Pancreas (tissue), 10 donors: ENCODE measurements at places on chromosomes 13 and 19. TPM values are rescaled to one million over a fixed set of nuclear protein-coding genes. Genes with fewer than 3 reads are reported as not detected.
A peak's percentile ranks its signal among the peaks of the same experiment; 100 is the strongest.

DNA sequence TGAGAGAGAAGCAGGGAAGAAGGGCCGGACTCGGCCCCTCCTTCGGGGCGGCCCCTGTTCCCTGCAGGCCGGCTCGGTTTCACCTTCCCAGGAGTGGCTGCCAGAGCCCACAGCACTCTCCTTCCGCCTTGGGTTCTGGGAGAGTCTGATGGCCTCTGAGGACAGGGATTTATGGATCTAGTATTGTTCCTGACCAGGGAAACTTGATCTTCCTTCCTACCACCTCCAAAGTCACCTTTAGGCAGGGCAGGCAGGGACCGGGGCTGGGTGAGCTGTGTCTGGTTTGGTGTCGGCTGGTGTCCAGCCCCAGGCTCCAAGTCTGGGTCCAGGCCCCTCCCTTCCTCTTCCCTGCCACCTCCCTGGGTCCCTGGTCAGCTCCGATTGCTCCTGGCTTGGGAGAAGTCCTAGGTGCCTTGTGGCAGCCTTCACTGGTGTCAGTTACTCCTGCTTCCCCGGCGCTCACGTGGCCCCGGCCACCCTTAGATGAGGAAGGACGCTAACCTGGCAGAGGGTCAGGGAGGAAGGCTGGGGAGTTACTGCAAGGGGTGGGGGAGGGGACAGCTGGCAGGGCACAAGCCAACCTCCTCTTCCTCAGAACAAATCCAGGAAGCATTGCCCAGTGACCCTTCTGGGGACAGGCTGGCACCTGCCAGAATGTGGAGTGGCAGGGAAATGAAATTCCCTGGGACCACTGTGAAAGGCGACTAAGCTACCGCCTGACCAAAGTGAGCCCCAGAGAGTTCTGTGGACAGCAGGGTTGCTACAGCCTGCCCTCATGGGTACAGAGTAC is 18.8 kb downstream of the RFX1 start:
- no peaks in the 10 kb centered on the region for H3K27me3 ChIP-seq
- no peak for DNase-seq
- H3K27ac ChIP-seq, result peak overlapping the region; percentile 72
- no peak overlapping the region for H3K4me3 ChIP-seq
- no peaks in the 10 kb centered on the region for H3K4me1 ChIP-seq

GRCh38 chr19:7006135-7006704 is 15.0 kb downstream of the MBD3L2B start:
- H3K4me1 ChIP-seq, result no peaks in the 10 kb centered on the region
- no peak for DNase-seq
- H3K27ac ChIP-seq, result no peak overlapping the region

The ATP4A gene
- total RNA-seq, result 2.4 TPM

DNA sequence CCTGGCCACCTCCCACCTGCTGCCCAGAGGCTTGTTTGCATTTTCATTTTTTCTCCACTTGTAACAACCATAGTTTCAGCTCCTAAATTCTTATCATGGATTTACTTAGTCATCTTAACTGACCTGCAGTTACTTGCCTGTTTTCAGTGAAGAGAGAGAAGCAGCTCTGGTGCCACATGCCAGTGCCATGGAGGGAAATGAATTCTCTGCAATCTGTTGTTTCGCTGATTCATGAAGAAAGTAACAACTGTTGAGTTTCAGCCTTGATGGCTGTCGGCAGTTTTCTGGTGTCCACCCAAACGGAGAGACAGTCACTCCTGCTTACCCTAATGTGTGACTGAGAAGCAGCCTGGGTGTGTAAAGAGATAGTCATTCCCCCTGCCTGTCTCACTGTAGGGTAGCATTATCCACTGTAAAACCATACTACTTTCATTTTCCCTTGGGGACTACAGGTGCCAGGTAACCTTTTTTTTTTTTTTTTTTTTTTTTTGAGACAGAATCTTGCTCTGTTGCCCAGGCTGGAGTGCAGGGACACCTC is 116.1 kb downstream of the DNAJC3 start:
- H3K27ac ChIP-seq, result no peak overlapping the region
- DNase-seq, result no peak
- no peaks in the 10 kb centered on the region for H3K36me3 ChIP-seq
- no peaks in the 10 kb centered on the region for H3K4me1 ChIP-seq

The VSTM2B gene
- total RNA-seq, result not detected

The SMIM44 gene
- not detected for total RNA-seq

DNA sequence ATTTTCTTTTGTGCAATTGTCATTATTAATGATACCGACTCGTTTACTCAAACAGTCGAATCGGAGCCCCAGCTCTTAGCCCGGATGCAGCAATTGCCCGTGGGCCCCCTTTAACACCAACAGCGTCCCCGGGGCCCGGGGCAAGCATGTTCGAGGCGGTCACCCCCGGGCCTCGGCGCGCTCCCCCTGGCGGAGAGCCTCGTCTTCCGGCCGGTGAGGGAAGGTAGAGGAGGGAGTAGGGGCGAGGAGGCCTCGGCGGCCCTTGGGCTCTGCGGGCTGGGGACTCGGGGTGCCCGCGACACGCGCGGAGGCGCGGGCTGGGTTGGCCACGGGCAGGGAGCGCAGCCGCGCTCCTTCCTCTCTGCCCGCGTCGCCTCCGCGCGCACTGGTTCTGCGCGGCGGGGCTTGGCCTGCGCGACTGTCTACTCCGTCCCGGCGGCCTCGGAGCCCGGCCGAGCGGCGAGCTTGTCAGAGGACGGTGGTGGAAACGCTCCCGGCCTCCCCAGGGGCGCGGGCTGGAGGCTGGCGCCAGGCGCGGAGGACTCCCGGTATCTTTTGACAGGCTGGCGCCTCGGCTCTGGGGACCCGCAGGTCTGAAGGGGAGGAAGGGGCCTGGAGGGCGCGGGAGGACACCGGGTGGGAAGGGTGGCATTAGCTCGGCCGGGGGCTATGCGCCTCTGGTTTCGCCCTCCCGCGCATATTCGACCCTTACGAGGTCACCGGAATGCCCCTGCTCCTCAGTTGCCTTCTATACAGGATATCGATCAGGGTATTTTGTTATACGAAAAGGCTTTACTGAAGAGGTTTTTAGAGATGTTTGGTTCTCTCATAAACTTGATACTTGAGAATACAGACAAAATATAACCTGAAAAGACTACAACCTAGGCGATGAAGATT is 1.5 kb downstream of the BIVM start:
- H3K36me3 ChIP-seq, result no peaks in the 10 kb centered on the region
- peak overlapping the region; percentile 76 for H3K27ac ChIP-seq
- no peaks in the 10 kb centered on the region for H3K4me1 ChIP-seq
- H3K27me3 ChIP-seq, result no peaks in the 10 kb centered on the region
- peak; percentile 86 for DNase-seq

DNA sequence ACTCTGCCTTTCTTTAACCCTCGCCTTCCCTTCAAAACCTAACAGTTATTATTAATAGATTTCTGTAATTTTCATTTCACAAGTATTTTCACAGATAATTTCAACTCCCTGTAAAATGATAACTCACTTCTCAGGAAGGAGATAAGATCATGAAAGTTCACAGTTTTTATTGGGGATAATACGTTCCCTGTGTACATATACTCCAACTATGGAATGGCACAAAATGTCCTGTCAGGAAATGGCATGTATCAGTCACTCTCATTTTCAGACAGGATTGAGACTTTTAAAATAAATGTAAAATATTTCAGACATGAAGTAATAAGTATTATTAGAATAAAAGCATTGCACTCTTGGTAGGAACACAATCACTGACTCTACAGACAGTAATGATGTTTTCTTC is 932 bp upstream of the TRAPPC2B start:
- peaks cover 3% of the 10 kb centered on the region for H3K4me1 ChIP-seq
- no peaks in the 10 kb centered on the region for H3K36me3 ChIP-seq
- DNase-seq, result no peak
- peak overlapping the region; percentile 92 for H3K27ac ChIP-seq

GRCh38 chr19:30722761-30723160 is 350.6 kb downstream of the ZNF536 start:
- H3K4me3 ChIP-seq, result no peak overlapping the region
- no peaks in the 10 kb centered on the region for H3K4me1 ChIP-seq
- no peak for DNase-seq
- no peaks in the 10 kb centered on the region for H3K27me3 ChIP-seq

GRCh38 chr19:48090281-48090802 is 20.3 kb downstream of the PLA2G4C start:
- no peak for DNase-seq
- no peak overlapping the region for H3K27ac ChIP-seq
- no peak overlapping the region for H3K4me3 ChIP-seq
- no peaks in the 10 kb centered on the region for H3K36me3 ChIP-seq
- H3K27me3 ChIP-seq, result no peaks in the 10 kb centered on the region

GRCh38 chr19:21900401-21900800 is 64.4 kb upstream of the ZNF43 start:
- no peak overlapping the region for H3K27ac ChIP-seq
- no peak for DNase-seq
- no peaks in the 10 kb centered on the region for H3K36me3 ChIP-seq
- H3K27me3 ChIP-seq, result no peaks in the 10 kb centered on the region
- no peak overlapping the region for H3K4me3 ChIP-seq

The LGI4 gene
- total RNA-seq, result 1.8 TPM

GRCh38 chr13:47252627-47253026 is 355.8 kb upstream of the HTR2A start:
- DNase-seq, result no peak
- no peaks in the 10 kb centered on the region for H3K36me3 ChIP-seq
- no peak overlapping the region for H3K27ac ChIP-seq
- H3K4me3 ChIP-seq, result no peak overlapping the region
